T-cell (primary cell): ENCODE measurements at places on chromosomes 1 and 21. TPM values are rescaled to one million over a fixed set of nuclear protein-coding genes. Genes with fewer than 3 reads are reported as not detected.

GRCh38 chr21:31915566-31915965, 42.7 kb downstream of the HUNK start:
- H3K27ac ChIP-seq: no peak overlapping the region
- H3K27me3 ChIP-seq: peaks cover 15% of the 10 kb centered on the region
- H3K36me3 ChIP-seq: no peaks in the 10 kb centered on the region
- DNase-seq: no peak

GRCh38 chr1:22855668-22856606, 116.7 kb downstream of the LACTBL1 start:
- no peak for DNase-seq
- no peaks in the 10 kb centered on the region for H3K4me1 ChIP-seq
- peaks cover 33% of the 10 kb centered on the region for H3K27me3 ChIP-seq
- no peaks in the 10 kb centered on the region for H3K36me3 ChIP-seq
- H3K27ac ChIP-seq: no peak overlapping the region
- no peak overlapping the region for H3K4me3 ChIP-seq

GRCh38 chr21:24118738-24119459, 1488.4 kb downstream of the MRPL39 start:
- no peaks in the 10 kb centered on the region for H3K36me3 ChIP-seq
- DNase-seq: no peak
- H3K27me3 ChIP-seq: no peaks in the 10 kb centered on the region
- no peaks in the 10 kb centered on the region for H3K4me1 ChIP-seq
- no peak overlapping the region for H3K4me3 ChIP-seq

GRCh38 chr1:223739366-223740037, 27.2 kb downstream of the CAPN2 start:
- DNase-seq: no peak
- peaks cover 53% of the 10 kb centered on the region for H3K36me3 ChIP-seq
- H3K4me1 ChIP-seq: peaks cover 15% of the 10 kb centered on the region
- no peak overlapping the region for H3K27ac ChIP-seq

DNA sequence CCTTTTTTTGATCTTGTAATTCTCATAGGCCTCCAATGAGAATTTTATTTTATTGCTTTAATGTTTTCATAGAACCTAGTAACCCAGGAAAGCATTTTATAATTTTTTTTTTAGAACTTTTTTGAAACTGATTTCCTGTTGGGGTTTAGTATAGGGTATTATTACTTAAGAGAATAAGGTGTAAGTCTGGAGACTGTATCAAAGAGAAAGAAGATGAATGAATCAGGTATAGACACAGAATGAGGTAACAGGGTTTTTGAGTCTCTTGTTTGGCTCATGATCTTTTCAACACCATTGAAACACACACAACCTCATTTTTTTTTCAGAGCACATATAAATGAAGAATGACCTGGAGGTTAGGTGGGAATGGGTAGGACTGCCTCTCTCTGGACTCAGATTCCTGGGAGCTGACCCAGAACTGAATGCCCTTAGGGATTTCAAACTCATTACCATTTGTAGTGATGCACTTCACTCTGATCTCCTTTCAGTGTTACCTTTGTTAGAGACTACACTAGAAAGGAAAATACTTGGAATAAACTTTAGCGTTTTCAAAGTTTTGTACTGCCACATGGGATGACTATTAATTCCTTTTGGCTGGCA, 51.0 kb downstream of the EPB41 start:
- no peaks in the 10 kb centered on the region for H3K27me3 ChIP-seq
- DNase-seq: no peak
- no peaks in the 10 kb centered on the region for H3K36me3 ChIP-seq

- H3K4me1 ChIP-seq: no peaks in the 10 kb centered on the region
- H3K4me3 ChIP-seq: no peak overlapping the region
- H3K36me3 ChIP-seq: no peaks in the 10 kb centered on the region
- no peak overlapping the region for H3K27ac ChIP-seq
- no peak for DNase-seq
Observed at GRCh38 chr1:80807981-80808380, 992.8 kb upstream of the ADGRL2 start.

DNA sequence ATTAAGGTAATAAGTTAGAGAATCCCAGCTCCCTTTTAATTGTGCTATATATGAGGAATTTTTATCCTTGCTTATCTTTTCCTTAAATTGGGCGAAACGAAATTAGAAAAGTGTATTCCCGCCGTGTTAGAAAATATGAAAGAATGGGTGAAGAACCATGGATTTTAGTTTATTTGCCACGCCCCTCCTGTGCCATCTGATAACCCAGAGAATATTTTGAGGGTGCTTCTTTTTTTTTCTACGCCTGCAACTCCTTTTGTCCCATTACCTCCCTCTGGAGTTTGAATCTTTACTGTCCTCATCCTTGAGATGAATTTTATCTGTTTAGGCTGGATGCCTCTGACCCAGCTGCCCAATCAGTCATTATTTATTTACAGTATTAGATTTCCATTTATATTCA, 1.6 kb downstream of the TLCD4 start:
- H3K4me3 ChIP-seq: no peak overlapping the region
- H3K27me3 ChIP-seq: peaks cover 26% of the 10 kb centered on the region
- H3K36me3 ChIP-seq: no peaks in the 10 kb centered on the region
- no peak overlapping the region for H3K27ac ChIP-seq

- no peak overlapping the region for H3K27ac ChIP-seq
- no peak overlapping the region for H3K4me3 ChIP-seq
- H3K4me1 ChIP-seq: no peaks in the 10 kb centered on the region
- no peaks in the 10 kb centered on the region for H3K27me3 ChIP-seq
- DNase-seq: no peak
Observed at GRCh38 chr1:48048064-48048463, 50.9 kb upstream of the TRABD2B start.

GRCh38 chr1:78275456-78275855, 215.3 kb upstream of the PTGFR start:
- DNase-seq: no peak
- H3K4me1 ChIP-seq: no peaks in the 10 kb centered on the region
- no peaks in the 10 kb centered on the region for H3K27me3 ChIP-seq

DNA sequence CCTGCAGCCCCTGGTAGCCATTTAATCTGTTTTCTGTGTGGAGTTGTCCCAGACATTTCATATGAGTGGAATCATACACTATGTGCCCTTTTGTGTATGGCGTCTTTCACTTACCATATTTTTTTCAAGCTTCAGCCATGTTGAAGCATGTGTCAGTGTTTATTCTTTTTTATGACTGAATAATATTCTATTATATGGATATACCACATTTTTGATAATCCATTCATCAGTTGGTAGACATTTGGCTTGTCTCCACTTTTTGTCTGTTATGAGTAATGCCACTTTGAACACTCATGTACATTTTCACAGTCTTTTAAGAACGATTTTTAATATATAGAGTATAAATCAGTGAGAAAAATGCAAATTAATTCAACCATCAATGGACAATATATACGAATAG, 44.7 kb downstream of the ATF6 start:
- H3K36me3 ChIP-seq: peaks cover 40% of the 10 kb centered on the region
- no peaks in the 10 kb centered on the region for H3K27me3 ChIP-seq
- DNase-seq: no peak
- no peaks in the 10 kb centered on the region for H3K4me1 ChIP-seq
- H3K4me3 ChIP-seq: no peak overlapping the region

DNA sequence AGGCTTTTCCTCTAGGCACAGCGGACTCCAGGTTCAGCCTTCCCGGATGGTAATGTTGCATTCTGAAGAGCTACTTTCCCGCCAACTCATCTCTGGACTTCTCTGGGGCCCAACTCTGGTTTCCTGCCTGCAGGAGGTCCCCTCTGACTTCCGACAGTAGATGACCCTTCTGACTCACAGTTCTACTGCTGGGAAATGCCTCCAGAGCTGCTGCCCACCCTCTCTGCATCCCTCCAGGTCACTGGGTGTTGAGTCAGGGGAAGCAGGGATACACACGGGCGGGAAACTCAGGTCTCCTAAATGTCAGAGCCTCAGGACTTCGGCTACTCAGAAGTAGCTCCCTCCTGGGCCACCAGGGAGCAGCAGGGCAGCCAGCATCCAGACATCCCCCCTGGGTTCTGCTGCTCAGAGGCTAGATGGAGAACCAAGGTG, 2.1 kb upstream of the KIF21B start:
- H3K27me3 ChIP-seq: no peaks in the 10 kb centered on the region
- no peak for DNase-seq
- H3K4me3 ChIP-seq: no peak overlapping the region
- H3K36me3 ChIP-seq: no peaks in the 10 kb centered on the region
- peaks cover 49% of the 10 kb centered on the region for H3K4me1 ChIP-seq

DNA sequence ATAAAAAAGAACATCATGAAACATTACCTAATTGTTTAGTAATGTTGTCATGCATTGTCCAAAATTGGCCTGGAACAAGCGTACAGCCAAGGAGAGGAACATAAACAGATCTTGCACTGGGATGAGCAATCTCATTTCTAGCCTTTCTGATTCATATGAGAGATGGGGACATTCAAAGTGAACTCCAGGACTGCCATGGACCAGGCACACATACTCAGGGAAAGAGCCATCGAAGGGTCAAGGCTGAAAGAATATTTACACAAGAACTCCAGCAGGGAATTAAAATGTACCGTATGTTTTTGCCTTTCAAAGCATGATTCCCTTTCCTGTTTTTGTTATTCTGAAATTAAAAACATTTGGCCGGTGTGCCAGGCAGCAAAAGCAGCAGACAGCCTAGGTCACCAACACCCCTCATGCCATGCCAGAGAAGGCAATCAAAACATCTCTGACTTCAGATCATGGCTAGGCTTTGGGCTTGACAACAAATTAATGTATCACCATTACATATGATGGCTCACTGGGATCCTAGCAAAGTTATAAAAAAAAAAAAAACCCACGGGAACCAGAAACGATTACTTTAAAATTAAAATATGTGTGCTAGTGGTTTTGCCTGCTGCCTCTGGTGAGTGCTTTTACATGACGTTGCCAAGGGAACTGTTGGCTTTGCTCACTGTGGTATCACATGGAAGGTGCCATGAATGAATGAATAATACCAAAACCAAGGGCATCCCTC, 159.8 kb downstream of the TGFBR3 start:
- H3K27me3 ChIP-seq: no peaks in the 10 kb centered on the region
- H3K4me1 ChIP-seq: peaks cover 14% of the 10 kb centered on the region
- peaks cover 38% of the 10 kb centered on the region for H3K36me3 ChIP-seq
- no peak overlapping the region for H3K27ac ChIP-seq
- no peak overlapping the region for H3K4me3 ChIP-seq
- no peak for DNase-seq

- no peak for DNase-seq
- no peaks in the 10 kb centered on the region for H3K27me3 ChIP-seq
- no peaks in the 10 kb centered on the region for H3K4me1 ChIP-seq
Observed at GRCh38 chr1:18326211-18326897, 154.4 kb upstream of the KLHDC7A start.

GRCh38 chr1:107536266-107536665, 395.4 kb downstream of the NTNG1 start:
- H3K4me3 ChIP-seq: no peak overlapping the region
- H3K27me3 ChIP-seq: no peaks in the 10 kb centered on the region
- no peak overlapping the region for H3K27ac ChIP-seq
- no peak for DNase-seq
- no peaks in the 10 kb centered on the region for H3K4me1 ChIP-seq

GRCh38 chr1:219081943-219082925, 91.4 kb upstream of the LYPLAL1 start:
- no peak overlapping the region for H3K4me3 ChIP-seq
- no peaks in the 10 kb centered on the region for H3K27me3 ChIP-seq
- no peaks in the 10 kb centered on the region for H3K4me1 ChIP-seq
- no peak overlapping the region for H3K27ac ChIP-seq
- DNase-seq: no peak
- no peaks in the 10 kb centered on the region for H3K36me3 ChIP-seq

- no peaks in the 10 kb centered on the region for H3K4me1 ChIP-seq
- no peaks in the 10 kb centered on the region for H3K36me3 ChIP-seq
- no peak overlapping the region for H3K4me3 ChIP-seq
Observed at GRCh38 chr1:180252638-180253536, 22.8 kb downstream of the LHX4 start.

- no peaks in the 10 kb centered on the region for H3K36me3 ChIP-seq
- no peak overlapping the region for H3K4me3 ChIP-seq
- no peak for DNase-seq
- H3K4me1 ChIP-seq: peaks cover 7% of the 10 kb centered on the region
Observed at GRCh38 chr1:59733443-59734141, 81.2 kb upstream of the HOOK1 start.

- no peak overlapping the region for H3K27ac ChIP-seq
- peaks cover 10% of the 10 kb centered on the region for H3K4me1 ChIP-seq
- no peak for DNase-seq
- H3K36me3 ChIP-seq: no peaks in the 10 kb centered on the region
- H3K27me3 ChIP-seq: peaks cover 3% of the 10 kb centered on the region
- H3K4me3 ChIP-seq: no peak overlapping the region
Observed at GRCh38 chr1:51331206-51332100, 1.1 kb upstream of the TTC39A start.

DNA sequence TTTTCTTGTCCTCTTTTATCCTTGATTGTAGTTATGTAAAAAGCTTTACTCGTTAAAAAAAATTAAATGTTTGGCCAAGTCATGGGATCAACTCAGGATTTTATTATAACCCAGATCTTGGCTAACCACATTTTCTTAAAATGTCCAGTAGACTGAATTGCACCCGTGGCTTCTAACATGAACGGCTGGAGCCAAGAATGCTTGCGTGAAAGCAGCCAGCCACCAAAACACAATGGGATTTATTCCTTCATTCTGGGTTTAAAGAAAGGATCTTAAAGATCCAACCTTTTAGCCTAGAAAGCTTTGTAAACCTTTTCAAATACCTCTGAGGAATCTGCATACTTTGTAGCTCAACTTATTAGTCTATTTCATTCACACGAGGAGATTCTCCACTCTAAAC, 404.4 kb downstream of the USP25 start:
- H3K27ac ChIP-seq: no peak overlapping the region
- H3K4me1 ChIP-seq: no peaks in the 10 kb centered on the region
- peaks cover 4% of the 10 kb centered on the region for H3K27me3 ChIP-seq
- H3K4me3 ChIP-seq: no peak overlapping the region
- no peaks in the 10 kb centered on the region for H3K36me3 ChIP-seq

DNA sequence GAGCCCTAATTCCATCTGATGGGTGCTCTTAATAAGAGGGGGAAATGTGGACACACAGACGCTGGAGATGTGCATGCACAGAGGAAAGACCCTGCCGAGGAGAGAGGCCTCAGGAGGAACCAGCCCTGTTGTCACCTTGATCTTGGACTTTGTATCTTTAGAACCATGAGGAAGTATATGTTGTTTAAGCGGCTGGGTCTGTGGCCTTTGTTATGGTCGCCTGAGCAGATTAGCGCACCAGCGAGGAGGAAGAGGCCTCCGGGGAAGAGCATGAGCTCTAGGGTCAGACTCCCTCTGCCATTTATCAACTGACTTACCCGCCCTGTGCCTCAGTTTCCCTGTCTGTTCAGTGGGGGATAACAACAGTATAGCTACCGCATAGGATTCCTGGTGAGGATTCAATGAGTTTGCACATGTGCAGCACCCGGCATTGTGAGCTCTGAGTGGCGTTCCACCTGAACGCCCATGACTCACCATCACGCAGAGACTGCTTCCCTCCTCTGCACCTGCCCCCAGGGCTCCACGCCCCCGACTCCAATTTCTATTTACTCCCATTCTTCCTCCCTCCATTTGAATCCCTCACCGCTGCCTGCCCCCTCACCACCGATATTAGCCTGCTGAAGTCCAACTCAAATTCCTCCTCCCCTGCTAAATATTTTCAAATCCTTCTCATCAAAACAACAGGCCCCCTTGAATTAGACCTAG, 67.2 kb downstream of the ATP5PO start:
- no peaks in the 10 kb centered on the region for H3K36me3 ChIP-seq
- no peak overlapping the region for H3K4me3 ChIP-seq
- peaks cover 28% of the 10 kb centered on the region for H3K27me3 ChIP-seq
- no peak for DNase-seq
- no peak overlapping the region for H3K27ac ChIP-seq

Gene SETD4
- total RNA-seq: 18.0 TPM

Gene BCAR3
- 2.5 TPM for total RNA-seq

Gene ANXA9
- not detected for total RNA-seq

Gene METTL25B
- total RNA-seq: 32.7 TPM

Gene RPL5
- 1,366 TPM for total RNA-seq

Gene AXDND1
- not detected for total RNA-seq

Gene AADACL4
- not detected for total RNA-seq

Gene KIAA1614
- 0.10 TPM for total RNA-seq

Gene CNIH3
- total RNA-seq: 2.4 TPM
